Stimulated activated CD4-positive, alpha-beta T cell treated with anti-CD3 and anti-CD28 coated beads, Interleukin-1b, Interleukin-23, amount 100 ng/mL, for 1 hour (primary cell): ENCODE measurements at places on chromosomes 2 and 18.

- no peak for DNase-seq
Measured at GRCh38 chr2:162149940-162150339, 2.1 kb downstream of the GCG start.

DNA sequence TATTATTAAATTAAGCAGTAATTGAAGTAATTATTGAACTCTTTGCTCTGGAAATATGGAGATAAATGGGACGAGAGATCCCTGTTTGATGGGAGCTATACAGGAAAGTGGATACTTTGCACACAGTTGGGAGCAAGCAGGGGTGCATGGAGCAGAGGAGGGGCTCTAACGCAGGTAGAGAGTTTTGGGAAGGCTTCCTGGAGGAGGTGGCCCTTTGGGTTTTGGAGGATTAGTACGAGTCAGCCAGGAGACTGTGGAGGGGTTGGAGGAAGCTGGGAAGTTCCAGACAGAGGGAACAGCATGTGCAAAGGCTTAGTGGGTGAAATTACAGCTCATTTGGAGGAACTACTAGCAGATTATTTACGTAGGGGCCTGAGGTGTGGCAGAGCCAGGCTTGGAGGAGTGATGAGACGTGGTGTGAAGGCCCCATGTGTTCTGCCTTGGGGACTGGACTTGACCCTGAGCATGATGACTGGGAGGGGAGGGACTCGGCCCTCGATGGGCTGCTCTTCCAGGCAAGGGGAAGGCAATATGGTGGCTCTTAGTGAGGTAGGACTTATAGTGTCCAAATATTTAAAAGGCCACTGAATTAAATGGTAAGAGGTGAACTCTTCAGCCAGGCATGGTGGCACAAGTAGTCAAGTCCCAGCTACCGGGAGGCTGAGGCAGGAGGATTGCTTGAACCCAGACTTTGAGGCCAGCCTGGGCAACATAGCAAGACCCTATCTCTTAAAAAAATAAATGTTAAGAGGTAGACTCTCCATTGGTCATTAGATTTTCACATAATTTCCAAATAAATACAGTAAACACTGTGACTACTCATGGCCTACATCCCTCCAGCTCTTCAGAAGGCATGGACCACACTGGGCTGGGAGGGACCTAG, 30.2 kb downstream of the GREB1 start:
- DNase-seq, result no peak

DNA sequence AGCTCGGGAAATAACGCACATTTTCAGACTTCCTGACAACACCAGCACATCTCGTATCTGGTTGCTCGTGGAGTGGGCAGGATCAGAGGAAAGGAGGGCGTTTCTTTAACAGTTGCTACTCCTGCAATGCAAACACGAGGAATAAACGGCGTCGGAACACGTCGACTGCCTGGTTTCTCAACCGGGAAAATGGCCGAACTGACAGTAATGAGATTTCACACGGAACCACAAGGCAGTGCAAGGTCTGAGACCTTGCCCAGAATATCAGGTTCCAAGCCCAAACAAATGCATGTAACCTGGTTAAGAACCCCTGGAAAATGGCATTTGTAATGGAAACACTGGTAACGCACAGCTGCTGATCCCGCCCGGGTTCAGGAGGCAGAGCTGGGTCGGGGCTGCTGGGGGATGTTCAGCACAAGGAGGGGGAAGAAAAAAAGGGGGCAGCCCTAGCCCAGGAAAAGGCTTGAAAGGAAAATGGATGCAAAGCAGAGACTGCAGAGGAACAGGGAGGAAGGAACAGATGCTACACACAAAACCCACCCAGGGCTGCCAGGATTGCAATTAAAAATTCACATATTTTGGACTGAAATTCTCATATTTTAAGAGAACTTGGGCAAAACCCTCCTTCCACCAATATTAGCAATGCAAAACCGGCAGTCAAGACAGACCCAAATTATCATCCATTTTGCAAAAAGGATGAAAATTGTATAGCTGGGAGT, 61.6 kb upstream of the KLHL29 start:
- DNase-seq, result no peak

- DNase-seq, result no peak
Measured at GRCh38 chr2:176177580-176178037, 10.9 kb upstream of the HOXD1 start.

DNA sequence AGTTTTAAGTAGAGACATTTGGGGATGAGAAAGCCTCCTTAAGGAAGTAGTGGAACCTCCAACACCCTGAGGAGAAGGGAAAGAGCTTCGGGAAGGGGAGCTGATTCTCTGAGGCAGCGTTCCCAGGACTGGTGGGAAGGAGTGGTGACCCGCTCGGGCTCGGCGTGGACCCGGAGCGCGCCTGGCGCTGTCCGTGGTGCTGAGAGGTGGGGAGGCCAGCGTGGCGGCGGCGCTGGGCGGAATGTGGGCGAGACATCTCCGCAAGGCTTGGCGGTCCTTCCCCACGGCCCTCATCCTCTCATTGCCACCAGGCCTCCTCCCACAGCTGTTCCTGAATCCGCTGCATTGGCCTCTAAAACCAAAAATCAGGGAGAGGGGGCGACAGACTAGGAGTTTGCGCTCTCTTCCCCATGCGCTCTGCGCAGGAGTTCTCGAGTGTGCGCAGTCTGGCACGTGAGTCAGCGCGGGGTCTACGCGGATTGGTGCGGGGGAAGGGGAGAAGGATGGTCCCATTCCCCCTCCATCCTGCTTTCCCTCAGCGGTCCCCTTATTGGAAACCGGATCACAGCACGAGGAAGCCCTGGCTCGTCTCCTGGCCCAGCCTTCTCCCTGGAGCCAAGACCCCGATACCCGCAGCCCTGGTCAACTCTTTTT, 857 bp downstream of the RESP18 start:
- peak; percentile 3 for DNase-seq

DNA sequence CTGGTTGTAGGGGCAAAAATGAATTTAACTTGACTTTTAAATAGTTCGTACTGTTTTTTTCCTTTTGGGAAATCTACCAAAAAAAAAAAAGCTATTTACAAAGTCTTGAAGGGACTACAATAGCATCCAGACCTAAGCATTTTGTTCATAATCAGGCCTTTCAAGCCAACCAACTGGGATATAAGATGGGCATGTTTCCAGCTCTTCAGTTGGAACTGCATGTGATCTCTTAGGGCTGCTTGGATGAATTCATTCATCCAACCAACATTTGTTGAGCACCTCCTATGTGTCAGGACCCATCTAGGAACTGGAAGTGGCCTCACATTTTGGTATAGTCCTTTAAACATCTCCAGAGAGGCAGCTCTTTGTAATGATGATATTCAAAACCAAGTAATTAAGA, 98.6 kb downstream of the AAK1 start:
- DNase-seq, result no peak

GRCh38 chr2:126858436-126858835, 40.3 kb upstream of the TEX51 start:
- DNase-seq, result no peak

DNA sequence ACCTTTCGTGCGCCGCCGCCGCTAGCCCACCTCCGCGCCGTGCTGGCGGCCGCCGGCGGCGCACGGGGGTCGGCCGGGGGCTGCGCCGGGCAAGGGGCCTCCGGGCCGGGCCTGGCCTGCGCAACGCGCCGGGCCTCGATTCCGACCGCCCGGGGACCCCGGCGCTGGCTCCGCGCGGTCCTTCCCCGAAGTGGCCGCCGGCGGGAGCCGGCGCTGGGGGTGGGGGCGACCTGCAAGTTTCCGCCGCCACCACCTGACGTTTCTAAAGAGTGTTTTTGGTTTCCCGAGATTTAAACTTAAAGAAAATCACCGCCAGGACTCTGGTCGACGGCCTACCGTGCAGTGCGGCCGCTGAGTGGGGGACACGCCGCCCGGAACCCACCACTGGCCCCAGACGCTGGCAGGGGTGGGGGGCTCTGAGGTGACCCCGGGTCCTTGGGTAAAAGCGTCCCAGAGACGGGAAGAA, 3.8 kb upstream of the GATA6 start:
- DNase-seq, result no peak

DNA sequence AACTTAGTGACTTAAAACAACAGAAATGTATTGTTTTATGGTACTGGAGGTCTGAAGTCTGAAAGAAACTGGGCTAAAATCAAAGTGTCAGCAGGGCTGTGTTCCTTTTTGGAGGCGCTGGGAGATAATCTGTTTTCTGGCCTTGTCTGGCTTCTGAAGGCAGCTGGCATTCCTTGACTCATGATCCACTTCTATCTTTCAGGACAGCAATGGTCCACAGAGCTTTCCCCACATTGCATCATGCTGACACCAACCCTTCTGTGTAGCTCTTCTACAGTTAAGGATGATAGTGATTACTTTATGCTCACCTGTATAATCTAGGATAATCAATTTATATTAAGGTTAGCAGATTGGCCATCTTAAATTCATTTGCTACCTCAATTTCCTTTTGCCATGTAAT, 392.1 kb downstream of the TDRD15 start:
- DNase-seq, result no peak
